ENCODE measurements at places on chromosomes 12 and 14. TPM values are rescaled to one million over a fixed set of nuclear protein-coding genes. Genes with fewer than 3 reads are reported as not detected.

- no peak overlapping the region for H3K27ac ChIP-seq
- no peak overlapping the region for H3K4me3 ChIP-seq
- H3K27me3 ChIP-seq, result no peaks in the 10 kb centered on the region
Measured at GRCh38 chr12:1355396-1355795, 239.0 kb downstream of the FBXL14 start.

- DNase-seq, result no peak
- peaks cover 1% of the 10 kb centered on the region for H3K4me1 ChIP-seq
- H3K4me3 ChIP-seq, result no peak overlapping the region
- H3K27ac ChIP-seq, result no peak overlapping the region
- peaks cover 38% of the 10 kb centered on the region for H3K27me3 ChIP-seq
- no peaks in the 10 kb centered on the region for H3K36me3 ChIP-seq
Measured at GRCh38 chr14:77268989-77269600, 1.9 kb downstream of the NGB start.

MDM2 gene
- total RNA-seq, result 207 TPM

MGAT4C gene
- not detected for total RNA-seq

HSPA2 gene
- total RNA-seq, result 2.4 TPM

- peak; percentile 56 for DNase-seq
- peaks cover 53% of the 10 kb centered on the region for H3K4me1 ChIP-seq
- H3K27me3 ChIP-seq, result no peaks in the 10 kb centered on the region
- H3K4me3 ChIP-seq, result peak overlapping the region; percentile 100
- peaks cover 20% of the 10 kb centered on the region for H3K36me3 ChIP-seq
Measured at GRCh38 chr12:69240631-69240995, 1.2 kb downstream of the CPSF6 start.

DNA sequence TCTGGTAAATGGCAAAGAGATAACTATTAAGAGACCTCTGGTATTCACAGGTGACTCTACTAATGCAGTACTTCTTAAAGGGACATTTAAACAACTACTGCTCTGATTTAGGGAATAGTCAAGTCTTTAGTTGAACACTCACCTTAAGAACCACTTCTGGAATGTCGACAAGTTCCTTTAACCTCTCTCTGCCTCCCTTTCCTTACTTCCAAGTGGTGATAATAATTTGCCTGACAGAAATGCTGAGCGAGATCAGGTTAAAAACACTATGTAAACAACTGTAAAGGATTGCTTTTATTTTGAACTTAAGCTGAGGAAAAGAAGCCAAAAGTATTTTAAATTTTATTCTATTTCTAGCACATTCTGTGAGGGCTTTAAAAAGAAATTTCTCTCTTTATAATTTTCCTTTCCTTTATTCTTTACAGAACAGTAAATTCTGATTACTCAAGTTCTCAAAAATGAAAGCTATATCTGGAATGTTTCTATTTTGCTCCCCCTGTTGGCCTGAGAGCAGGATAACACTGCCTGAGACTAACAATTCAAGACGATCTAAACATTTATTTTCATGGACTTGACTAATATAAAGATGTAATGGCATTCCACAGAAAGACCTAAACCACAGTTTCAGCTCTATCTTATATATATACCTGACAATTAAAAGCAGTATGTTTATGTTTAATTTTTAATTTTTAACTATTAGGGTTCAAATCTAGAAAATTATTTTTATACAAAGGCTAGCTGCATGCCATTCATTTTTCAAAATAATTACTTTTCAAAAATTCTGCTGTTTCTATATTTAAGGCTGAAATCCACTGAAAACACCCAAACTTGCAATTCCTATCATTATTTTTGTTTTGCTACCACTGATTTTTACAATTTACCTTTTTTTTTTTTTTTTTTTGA is 29.2 kb downstream of the ZCCHC8 start:
- H3K27me3 ChIP-seq, result no peaks in the 10 kb centered on the region
- peaks cover 28% of the 10 kb centered on the region for H3K36me3 ChIP-seq
- H3K4me3 ChIP-seq, result no peak overlapping the region

- H3K36me3 ChIP-seq, result no peaks in the 10 kb centered on the region
- H3K4me1 ChIP-seq, result no peaks in the 10 kb centered on the region
- DNase-seq, result no peak
- no peaks in the 10 kb centered on the region for H3K27me3 ChIP-seq
- H3K4me3 ChIP-seq, result no peak overlapping the region
Measured at GRCh38 chr12:58655375-58655774, 264.9 kb downstream of the LRIG3 start.

DNA sequence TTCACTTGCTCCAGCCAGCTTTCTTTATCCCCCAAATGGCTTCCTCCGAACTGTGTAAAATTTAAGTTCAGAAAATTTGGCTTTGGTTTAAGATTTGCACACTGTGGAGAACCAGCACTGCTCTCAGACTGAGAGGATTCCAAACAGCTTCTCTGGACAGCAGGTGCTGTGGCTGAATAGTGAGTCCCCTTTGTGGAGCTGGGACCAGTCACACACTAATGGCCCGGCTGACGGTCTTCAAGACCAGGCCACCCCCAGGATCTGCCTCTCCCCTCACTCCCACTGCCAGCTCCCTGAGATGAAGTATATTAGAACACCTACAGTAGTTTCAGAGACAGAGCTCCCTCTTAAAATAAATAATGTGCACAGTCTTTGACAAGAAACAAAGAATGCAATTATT is 267.3 kb downstream of the BCAT1 start:
- H3K4me1 ChIP-seq, result no peaks in the 10 kb centered on the region
- no peaks in the 10 kb centered on the region for H3K36me3 ChIP-seq
- H3K27me3 ChIP-seq, result no peaks in the 10 kb centered on the region
- no peak overlapping the region for H3K27ac ChIP-seq

DNA sequence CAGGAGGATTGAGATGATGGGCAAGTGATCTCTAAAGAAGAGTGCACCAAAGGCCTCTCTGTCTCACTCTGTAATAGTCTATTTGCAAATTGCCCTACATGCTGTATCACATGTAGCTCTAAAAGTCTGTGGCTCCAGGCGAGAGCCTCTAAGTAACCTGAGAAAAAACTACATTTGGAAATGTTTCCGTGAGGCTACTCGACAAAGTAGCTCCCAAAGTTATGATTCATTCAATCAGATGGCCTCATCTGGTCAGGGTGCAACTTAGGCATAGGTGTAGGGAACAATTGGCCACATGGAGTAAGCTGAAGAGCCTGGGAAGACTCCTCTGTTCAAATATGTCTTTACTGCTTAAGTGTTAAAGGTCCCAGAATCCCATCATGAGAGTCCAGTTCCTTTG is 155.4 kb upstream of the PLEKHG7 start:
- no peaks in the 10 kb centered on the region for H3K27me3 ChIP-seq
- no peak for DNase-seq
- H3K4me3 ChIP-seq, result no peak overlapping the region
- peaks cover 12% of the 10 kb centered on the region for H3K4me1 ChIP-seq
- H3K27ac ChIP-seq, result no peak overlapping the region

DNA sequence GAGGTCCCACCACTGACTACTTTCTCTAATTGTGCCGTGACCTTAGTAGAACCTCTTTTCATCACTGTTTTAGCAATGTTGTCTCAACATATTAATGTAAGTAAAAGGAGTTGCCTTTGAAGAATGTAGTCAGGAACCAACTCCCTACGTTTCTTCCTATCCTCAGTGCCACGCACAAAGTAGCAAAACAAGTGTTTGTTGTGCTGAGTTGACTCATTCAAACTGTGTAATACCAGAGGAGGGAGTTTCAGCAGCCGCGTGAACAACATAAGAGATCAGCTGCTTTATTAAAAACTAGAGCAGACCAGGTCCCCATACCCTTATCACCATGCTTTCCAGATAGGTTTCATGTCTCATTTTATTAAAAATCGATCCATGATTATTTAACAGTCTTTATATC is 19.1 kb downstream of the PLBD1 start:
- H3K27me3 ChIP-seq, result no peaks in the 10 kb centered on the region
- H3K4me1 ChIP-seq, result no peaks in the 10 kb centered on the region
- no peak overlapping the region for H3K27ac ChIP-seq
- no peak overlapping the region for H3K4me3 ChIP-seq

ZC2HC1C gene
- total RNA-seq, result 3.1 TPM

DNA sequence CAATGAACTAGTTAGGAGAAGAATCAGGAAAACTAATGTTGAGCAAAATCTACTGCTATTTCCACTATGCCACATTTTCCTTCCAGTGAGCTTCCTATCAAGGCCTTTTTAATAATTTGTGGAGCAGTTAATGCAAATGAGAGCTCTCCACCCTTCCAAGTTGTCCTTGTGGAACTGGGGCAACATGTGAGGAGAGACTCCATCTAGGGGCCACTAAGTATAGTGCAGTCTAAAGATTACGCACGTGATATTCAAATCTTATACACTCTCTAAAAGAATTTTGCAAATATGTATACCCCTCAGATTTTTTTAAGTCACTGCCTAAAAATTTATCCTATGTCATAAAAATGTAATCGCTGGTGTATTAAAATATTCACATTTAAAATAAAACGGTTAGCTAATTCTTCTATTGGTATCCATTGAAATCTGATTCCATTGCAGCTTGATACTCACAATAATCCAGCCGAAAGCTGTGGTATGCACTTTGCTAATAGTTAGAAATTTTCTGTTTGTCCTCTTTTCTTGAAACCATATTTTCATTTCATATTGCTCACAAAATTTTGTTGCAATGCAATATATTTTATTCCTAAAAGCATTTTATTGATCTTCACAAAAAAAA is 100.1 kb downstream of the PAH start:
- no peaks in the 10 kb centered on the region for H3K4me1 ChIP-seq
- H3K4me3 ChIP-seq, result no peak overlapping the region
- H3K27me3 ChIP-seq, result peaks cover 5% of the 10 kb centered on the region
- no peak for DNase-seq
- H3K36me3 ChIP-seq, result no peaks in the 10 kb centered on the region
- no peak overlapping the region for H3K27ac ChIP-seq

DNA sequence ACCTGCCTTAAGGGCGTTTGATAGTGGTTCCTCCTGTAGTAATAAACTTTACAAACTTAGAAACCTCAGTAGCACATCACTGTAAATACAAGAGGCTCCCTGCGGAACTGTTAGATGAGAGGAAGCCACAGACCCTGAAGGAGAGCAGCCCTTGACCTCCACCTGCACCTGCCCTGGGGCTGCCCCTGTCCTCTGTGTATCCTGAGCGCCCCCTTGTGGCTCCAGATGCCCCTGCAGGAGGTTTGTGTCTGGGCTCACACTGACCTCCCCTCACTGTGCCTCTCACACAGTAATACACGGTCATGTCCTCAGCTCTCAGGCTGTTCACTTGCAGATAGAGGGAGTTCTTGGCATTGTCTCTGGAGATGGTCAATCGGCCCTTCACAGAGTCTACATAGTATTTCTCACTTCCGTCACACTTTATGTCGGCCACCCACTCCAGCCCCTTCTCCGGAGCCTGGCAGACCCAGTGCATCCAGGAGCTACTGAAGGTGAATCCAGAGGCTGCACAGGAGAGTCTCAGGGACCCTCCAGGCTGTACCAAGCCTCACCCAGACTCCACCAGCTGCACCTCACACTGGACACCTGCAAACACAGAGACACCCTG is 1059.8 kb downstream of the TMEM121 start:
- no peak overlapping the region for H3K27ac ChIP-seq
- peak; percentile 72 for DNase-seq
- no peaks in the 10 kb centered on the region for H3K36me3 ChIP-seq
- peaks cover 16% of the 10 kb centered on the region for H3K27me3 ChIP-seq
- no peak overlapping the region for H3K4me3 ChIP-seq

BDKRB2 gene
- not detected for total RNA-seq

GRCh38 chr14:67285876-67286452 is 44.7 kb downstream of the PALS1 start:
- no peak overlapping the region for H3K4me3 ChIP-seq
- no peaks in the 10 kb centered on the region for H3K27me3 ChIP-seq
- no peak for DNase-seq
- H3K36me3 ChIP-seq, result no peaks in the 10 kb centered on the region
- H3K27ac ChIP-seq, result no peak overlapping the region

E2F7 gene
- total RNA-seq, result 32.6 TPM

GRCh38 chr12:113837528-113838296 is 128.4 kb downstream of the RBM19 start:
- DNase-seq, result no peak
- H3K4me1 ChIP-seq, result peaks cover 5% of the 10 kb centered on the region
- H3K4me3 ChIP-seq, result no peak overlapping the region
- no peak overlapping the region for H3K27ac ChIP-seq

MGP gene
- not detected for total RNA-seq

DNA sequence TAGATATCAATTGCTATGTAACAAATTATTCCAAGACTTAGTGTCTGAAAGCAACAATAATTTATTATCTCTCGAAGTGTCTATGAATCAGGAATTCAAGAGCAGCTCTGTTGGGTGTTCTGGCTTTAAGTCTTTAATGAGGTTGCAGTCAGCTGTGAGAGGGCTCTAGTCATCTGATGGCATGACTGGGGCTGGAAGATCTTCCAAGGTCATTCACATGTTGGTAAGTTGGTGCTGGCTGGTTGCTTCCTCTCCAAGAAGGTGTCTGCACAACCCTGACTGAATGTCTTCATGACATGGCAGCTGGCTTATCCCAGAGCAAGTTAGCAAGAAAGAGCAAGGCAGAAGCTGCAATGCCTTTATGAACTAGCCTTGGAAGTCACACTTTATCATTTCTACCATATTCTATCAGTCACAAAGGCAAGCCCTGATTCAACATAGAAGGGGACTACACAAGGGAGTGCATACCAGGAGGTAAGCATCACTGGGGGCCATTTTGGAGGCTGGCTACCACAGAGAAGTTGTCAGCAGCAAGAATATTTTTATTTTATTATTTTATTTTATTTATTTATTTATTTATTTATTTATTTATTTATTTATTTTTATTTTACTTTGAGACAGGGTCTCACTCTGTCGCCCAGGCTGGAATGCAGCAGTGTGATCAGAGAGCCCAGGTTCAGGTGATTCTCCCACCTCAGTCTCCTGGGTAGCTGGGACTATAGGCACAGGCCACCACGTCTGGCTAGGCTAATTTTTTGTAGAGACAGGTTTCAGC is 7.6 kb upstream of the SLC38A2 start:
- H3K4me3 ChIP-seq, result no peak overlapping the region
- H3K36me3 ChIP-seq, result peaks cover 7% of the 10 kb centered on the region
- no peaks in the 10 kb centered on the region for H3K27me3 ChIP-seq
- no peak overlapping the region for H3K27ac ChIP-seq
- no peak for DNase-seq

IAPP gene
- not detected for total RNA-seq

GRCh38 chr14:23469906-23470403 is 452 bp downstream of the NGDN start:
- no peak overlapping the region for H3K27ac ChIP-seq
- H3K4me1 ChIP-seq, result peaks cover 12% of the 10 kb centered on the region
- H3K4me3 ChIP-seq, result no peak overlapping the region
- DNase-seq, result no peak

DNA sequence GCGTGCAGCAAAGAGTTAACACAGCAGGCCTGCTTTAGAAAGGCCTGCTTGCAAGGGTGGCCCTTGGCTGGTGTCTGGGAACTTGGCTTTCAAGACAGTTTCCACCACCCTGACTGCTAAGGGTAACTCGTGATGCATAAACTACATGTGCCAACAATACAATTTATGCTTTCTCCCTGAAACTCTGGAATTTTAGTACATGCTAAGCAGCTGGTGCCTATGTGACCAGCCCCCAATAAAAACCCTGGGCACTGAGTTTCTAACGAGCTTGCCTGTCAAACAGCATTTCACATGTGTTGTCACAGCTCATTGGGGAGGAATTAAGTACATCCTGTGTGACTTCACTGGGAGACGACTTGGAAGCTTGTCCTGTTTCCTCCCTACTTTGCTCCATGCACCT is 133.1 kb downstream of the SLC5A8 start:
- H3K27ac ChIP-seq, result no peak overlapping the region
- H3K36me3 ChIP-seq, result no peaks in the 10 kb centered on the region
- H3K27me3 ChIP-seq, result no peaks in the 10 kb centered on the region
- DNase-seq, result no peak
- H3K4me3 ChIP-seq, result no peak overlapping the region

ALDH2 gene
- total RNA-seq, result 0.35 TPM
